CD4-positive, alpha-beta T cell treated with Interleukin-4 for 4 hours (primary cell): ENCODE measurements at places on chromosomes 3 and 15.

GRCh38 chr15:62253294-62253693 lies 88.2 kb upstream of the C2CD4B start:
- DNase-seq = no peak

- no peak for DNase-seq
These were observed 6.5 kb downstream of the DYNC1LI1 start for GRCh38 chr3:32564195-32564594.

- no peak for DNase-seq
These were observed 533.3 kb downstream of the FGF12 start for GRCh38 chr3:192194085-192194484.

DNA sequence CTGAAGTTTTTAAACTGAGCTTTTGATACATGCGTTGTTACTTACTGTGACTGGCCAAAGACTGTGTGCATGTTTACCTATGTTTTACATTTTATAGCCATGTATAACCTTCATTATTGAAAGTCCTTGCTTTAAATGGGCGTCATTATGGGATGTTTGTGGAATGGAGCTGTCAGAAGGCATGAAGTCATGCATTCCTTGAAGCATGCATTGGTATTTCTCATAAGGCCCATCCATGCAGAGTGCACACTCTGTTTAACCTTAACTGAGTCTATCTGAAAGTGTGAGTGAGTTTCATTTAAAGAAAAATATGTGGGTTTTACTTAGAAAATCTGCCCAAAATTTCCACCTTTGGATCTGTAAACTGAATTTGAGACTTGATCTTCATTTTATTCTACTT lies 51.1 kb downstream of the PSMD6 start:
- no peak for DNase-seq

DNA sequence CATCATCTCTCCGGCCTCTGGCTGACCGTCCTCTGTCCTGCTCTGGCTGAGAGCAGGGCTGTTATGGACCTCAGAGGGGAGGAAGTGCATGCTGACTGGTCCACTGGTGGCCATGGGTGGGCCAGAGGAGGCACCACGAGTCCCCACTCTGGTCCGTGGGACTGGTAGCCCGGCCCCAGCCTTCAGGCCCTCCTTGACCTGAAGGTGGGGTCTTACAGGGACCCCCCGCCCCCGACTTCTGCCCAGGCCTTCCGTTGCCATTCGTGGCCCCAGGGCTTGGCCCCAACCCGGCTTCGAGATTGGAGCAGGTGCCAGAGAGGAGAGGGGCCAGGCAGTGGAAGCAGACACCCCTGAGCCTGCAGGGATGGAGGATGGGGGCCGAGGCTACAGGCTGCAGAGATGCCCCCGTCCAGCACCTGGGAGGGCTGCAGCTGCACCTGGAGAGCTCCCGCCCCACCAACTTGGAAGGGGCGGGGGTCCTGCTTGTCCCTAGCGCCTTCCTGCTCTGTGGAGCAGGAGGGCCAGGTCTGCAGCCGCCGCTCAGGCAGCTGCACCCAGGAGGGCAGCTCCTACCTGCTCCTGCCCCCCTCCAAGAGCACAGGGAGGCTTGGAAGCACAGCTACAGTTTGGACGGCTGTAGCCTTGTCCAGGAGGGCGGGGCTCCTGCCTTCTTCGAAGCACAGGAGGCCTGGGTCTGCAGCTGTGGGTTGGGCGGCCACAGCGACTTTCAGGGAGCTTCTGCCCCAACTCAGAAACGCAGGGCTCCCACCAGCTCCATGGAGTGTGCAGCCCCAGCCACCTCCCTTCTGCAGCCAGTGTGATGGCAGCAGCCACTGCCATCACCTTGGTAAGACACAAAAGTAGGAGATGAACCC lies 142.5 kb downstream of the KLF13 start:
- no peak for DNase-seq

GRCh38 chr3:99950921-99951320 lies 133.3 kb downstream of the CMSS1 start:
- DNase-seq = no peak
